ENCODE measurements at places on chromosomes 7 and 10. TPM values are rescaled to one million over a fixed set of nuclear protein-coding genes. Genes with fewer than 3 reads are reported as not detected.

DNA sequence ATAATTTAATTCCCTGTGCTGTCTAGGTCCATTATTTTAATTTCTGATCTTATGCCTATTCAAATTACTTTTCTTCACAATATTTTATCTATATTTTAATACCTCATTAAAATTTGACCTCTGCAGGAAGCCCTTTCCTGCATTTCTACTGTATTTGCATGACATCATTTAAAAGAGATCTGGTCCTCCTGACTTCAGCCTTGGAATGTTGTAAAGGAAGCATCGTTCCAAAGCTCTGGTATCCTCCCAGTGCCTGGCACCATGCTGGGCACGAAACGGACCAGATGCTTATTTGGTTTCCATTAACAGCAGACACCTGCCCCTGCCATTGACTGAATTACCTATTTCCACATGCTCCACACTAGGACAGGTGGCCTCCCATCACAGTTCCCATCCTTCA, 247.5 kb downstream of the KLF6 start:
- DNase-seq: no peak

- no peak for DNase-seq
Observed at GRCh38 chr7:102189756-102190155, 96.9 kb upstream of the SH2B2 start.

DNA sequence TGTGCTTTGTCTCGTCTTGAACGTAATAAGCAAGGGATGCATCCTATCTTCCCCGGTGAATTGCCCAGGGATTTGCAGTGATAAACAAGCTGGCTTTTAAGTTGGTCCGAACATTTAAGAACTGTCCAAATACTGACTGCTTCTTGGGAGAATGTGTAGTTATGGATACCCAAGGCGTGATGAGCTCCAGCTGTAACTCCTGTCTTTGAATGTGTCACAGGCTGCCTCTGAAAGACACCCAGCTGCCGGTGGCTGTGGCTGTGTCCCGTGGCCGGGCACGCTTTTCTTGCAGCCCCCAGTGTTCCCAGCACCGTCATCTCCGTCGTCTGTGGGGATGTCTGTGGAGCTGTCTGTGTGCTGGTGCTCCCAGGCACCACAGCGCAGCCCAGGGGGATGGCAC, 118.1 kb downstream of the GLRX3 start:
- no peak for DNase-seq

DNA sequence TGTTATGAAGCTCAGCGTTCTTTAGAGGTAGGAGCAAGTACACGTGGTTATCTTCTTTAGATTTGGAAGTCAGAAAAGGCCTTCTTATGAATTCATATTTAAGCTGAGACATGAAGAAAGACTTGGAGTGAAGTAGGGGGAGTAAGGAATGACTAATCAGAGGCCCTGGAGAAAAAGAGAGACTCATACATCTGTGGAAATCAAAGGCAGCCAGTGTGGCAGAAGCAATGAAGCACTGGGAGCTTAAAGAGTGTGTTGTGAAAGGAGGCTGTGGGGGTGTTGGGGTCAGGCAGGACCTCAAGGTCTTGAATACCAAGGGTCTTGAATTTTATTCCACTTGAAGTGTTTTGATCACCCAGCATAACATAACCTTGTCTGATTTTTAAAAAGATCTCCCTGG, 35.7 kb upstream of the FGL2 start:
- DNase-seq: no peak

DNA sequence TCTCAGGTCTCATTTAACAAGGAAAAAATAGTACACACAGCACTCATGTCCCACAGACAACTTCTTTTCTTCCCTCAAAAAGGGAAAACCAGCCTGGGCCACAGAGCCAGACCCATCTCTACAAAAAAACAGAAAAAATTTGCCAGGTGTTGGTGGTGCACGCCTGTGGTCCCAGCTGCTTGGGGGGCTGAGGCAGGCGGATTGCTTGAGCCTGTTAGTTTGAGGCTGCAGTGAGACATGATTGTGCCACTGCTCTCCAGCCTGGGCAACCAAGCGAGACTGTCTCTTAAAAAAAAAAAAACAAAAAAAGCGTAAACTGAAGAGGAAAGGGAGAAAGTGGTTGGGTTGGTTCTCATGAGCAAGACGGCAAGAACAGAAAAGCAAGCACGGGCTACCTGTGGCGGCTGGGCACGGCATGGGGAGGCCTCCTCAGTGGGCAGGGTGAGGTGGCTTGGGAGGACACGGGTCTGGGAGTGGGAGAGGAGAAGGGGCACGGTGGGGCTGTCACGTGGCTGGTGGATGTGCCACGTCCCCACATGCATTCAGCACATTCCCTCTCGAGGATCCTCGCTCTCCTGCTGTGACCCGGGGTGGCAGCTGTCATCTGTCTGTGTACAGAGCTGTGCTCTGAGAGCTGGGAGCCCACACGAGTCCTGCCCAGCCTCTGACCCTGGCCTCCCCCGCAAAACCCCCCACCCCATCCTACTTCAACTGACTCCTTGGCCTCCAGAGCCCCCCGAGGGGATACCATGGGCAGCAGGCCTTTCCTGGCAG, 219.7 kb downstream of the MLLT10 start:
- no peak for DNase-seq

DNA sequence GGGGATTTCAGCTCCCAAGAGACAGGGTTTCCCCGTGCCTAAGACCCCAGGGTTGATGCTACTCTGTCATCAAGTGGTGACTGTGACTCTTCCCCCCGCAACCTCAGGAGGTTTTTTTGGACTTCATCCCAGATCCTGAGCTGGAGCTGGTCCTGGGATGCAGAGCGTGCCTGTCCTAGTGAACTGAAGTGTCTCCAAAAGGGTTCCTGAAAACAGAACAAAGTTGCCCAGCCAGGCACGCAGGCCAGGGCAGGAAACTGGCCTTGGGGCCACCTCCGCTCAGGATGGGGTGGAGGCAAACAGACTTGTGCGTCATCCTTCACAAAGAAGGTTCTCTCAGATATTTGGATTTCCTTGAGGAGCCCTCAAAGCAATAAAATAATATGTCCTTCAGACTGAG, 118.9 kb downstream of the ITIH5 start:
- DNase-seq: no peak

- no peak for DNase-seq
Observed at GRCh38 chr10:31100115-31100601, 68.5 kb upstream of the ZNF438 start.

Gene DMBT1
- not detected for total RNA-seq
